ENCODE measurements at places on chromosomes 4 and X.

- no peak for DNase-seq
Measured at GRCh38 chrX:115259238-115259875, 25.5 kb upstream of the LRCH2 start.

DNA sequence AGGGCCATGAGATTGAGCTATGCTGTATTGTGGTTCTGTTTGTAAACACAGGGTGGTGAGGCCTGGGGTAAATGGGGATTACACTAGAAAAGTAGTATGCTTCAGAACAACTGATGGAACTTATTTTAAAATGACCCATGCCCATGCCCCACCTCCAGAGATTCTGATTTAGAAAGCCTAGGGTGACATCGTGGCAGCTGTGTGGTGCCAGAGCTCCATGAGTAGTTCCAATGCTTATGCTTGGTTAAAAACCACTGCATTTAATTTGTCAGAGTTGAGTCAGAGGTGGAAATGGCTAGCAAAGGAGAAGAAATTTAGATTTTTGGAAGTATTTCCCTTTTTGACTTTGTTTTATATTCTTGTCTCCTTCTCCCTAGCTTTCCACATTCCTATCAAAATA, 63.4 kb upstream of the PDE5A start:
- DNase-seq = peak; percentile 14

DNA sequence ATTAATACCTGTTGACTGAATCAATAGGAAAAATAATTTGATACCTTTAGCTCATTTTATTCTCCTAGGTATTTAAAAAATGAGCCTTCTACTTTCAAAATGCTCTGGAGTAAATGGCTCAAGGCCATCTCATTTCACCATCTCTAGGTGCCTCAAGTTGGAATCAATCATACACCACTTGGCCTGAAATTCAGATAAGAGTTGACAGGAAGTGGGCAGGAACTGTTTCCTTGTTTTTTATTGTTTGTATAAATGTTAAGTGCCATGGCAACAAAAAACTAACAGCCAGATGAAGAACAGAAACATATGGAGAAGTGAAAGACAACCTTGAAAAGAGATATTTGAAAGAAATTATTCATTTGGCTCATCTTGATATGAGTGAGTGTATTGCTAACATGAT, 12.4 kb downstream of the LIMCH1 start:
- no peak for DNase-seq

GRCh38 chr4:39043861-39044363, 11.7 kb upstream of the TMEM156 start:
- DNase-seq = no peak

GRCh38 chr4:88828842-88829571, 131.4 kb upstream of the NAP1L5 start:
- no peak for DNase-seq

Data from AG09319 (cell line).